ENCODE measurements at places on chromosomes 5 and 9.

DNA sequence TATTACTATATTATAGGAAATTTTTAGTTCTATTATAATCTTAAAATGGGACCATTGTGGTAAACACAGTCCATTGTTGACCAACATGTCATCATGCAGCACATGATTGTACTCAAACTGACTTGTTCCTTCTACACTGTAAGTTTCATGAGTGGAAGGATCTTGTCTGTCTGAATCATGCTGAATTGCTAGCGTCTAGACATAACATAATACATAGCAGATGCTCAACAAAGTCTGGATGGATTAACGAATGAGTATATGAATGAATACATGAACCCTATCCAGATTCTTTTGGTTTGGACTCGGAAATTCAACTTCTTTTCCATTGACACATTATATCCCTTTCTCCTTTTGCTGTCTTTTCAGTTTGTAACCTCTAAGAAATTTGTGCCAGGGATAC lies 429.2 kb upstream of the SGCD start:
- DNase-seq = peak; percentile 51

DNA sequence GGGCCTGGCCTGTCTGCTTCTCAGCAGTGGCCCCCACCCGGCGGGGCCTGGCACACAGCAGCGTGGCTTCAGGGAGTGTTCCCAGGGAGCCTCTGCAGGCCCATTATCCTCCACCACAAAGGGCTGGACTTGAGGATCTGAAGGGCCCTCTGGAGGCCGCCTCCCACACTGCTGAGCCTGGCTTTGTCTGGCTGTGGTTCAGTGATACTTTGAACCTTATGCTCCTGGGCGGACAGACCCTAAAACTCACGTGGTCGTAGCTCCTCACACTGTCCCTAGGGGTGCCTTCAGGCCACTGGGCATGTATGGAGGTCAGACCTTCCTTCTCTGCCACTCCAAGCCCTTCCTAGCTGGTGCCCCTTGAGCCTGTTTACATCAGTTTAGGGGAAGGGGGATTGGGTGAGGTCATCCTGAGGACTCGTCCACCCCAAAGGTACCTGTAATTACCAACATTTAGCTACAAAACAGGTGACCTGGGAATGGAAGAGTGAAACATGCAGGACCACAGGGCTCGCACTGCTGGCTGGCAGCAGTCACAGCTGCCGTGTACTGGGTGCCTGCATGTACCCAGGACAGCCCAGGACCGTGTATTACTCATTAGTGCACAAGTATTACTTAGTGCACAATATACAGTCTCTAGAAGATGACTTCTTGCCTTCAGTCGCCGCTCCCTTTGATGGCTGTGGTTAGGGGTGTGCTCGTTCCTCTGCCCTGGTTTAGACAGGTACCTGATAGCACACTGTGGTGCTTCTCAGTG lies 8.5 kb downstream of the GRHPR start:
- DNase-seq = peak; percentile 32

DNA sequence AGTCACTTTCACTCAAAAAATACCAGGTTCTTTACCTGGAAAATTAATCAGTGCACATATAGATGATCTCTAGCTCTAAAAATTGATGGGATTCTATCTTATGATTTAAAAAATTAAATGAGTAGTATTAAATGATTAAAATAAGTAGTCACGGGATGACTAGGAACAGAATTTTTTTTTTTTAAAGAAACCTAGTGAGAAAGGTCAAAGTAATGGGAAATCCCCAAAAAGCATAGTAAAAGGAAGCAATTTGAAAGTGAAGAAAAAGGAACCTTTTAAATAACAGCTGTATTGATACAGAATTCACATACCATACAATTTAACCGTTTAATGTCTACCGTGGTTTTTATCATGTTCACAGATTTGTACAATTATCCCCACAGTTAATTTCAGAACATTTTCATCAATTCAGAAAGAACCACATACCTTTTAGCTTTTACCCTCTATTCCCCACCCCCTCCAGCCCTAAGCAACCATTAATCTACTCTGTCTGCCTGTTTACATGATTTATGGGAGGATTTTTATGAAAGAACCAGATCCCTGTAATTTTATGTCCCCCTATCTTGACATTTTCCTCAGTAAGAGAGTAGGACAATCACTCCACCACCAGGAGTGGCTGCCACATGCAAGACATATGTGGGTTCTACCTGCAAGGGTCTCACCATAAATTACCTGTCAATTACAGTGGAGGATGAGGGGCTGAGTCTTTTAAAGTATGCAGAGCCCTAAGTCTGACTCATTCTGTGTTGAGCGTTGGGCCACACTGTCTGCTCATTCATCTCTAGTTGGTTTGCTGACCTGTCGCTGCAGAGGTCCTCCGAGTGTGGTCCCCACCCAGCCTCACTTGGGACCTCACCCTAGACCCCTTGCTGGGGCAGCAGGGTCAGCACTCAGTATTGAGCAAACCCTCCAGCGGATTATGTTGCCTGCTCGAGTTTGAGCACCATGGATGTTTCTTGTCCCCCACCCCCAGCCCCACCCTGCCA lies 16.0 kb downstream of the ANKRD33B start:
- no peak for DNase-seq

DNA sequence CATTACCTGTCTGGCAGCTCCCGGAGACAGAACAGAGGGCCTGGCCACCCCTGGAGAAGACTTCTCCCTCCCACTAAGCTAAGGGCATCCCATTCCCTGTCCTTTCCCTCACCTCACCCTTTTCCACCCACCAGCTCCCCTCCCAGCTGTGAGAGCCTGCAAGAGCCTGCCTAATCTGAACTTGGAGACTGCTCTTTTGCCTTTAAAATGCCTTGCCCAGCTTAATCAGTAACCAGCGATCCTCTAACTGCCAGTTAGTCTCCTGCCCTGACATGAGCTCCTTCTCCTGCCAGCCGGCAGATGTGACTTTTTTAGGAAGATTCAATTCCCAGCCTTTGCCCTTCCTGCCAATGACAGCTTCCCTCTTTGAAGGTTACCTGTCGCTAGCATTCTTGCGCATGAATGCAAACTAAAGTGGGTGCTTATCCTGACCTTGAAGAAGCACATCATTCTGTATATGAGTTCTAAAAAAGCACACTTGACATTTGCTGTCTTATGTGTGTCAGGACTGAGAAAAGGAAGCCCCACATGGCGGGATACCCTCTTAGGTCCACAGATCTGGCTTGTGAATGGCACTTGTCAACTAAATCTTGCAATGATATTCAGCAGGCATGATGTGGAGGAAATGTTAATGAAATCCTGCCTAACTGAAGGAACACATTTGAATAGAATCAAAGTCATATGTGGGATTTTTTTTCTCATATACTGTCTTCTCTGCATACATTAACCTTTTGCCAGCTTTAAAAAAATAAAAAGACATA lies 411.2 kb upstream of the SLC30A5 start:
- no peak for DNase-seq

GRCh38 chr9:12652973-12653372 lies 40.2 kb upstream of the TYRP1 start:
- no peak for DNase-seq

GRCh38 chr5:61702784-61703183 lies 370.7 kb downstream of the ZSWIM6 start:
- DNase-seq = no peak

DNA sequence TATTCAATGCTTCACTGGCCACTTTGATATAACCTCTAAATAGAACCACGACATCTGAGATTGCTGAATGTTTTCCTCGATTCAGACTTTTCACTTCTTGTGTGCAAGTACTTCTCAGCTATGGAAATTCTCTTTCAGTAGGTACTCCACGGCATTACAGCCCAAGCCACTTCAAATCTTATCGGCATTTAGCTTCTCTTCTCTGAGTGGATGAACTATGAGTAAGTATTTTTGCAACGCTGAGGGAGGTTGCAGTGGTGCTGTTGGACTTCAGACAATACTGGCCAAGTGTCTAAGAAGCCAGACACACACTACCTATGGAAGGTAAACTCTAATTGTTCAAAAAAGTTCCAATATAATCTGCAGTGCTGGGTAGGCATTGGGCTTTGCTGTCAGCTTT lies 60.1 kb downstream of the FBN2 start:
- no peak for DNase-seq

GRCh38 chr5:14109771-14110170 lies 33.4 kb upstream of the TRIO start:
- DNase-seq = peak; percentile 17

- DNase-seq = no peak
These were observed 47.5 kb upstream of the CLK4 start for GRCh38 chr5:178674334-178674733.

GRCh38 chr9:136337416-136338395 lies 10.4 kb downstream of the GPSM1 start:
- DNase-seq = no peak

DNA sequence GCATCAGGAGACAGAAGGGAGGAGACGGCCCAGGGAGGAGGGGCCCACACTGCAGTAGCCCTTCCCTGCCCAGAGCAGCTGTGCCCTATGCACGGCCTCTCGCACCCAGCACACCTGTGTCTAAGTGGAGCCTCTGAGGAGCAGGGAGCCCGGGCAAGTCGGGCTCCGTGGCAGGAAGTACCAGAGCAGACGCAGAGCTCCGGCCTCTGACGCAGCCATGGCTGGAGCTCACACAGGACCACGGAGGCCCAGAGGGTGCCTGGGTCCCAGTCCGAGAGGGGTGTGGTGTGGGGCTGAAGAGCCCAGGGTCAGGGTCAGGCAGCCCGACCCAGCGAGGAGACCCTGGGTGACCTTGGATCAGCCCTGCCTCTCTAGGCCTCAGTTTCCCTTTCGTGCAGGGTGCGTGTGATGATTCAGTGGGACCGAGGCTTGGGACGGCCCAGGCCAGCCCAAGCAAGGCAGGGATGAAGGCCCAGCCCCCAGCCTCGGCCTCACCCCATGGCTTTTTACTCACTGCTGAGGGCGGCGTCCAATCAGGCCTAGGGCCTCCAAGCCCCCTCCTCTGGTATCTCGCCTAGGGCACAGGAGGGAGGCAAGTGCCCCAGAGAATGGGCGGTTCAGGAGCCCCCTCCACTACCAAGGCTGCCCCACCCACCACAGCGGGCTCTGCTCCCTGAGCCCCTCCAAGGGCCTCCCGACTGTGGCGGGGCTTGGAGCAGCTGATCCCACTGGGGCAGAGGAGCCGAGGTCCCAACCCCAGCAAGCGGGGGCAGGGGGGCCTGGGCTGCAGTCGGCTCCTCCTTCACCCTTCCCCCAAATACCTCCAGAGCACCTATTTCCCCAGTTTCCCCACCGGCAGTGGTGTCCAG lies 4.3 kb upstream of the AGPAT2 start:
- no peak for DNase-seq

- DNase-seq = no peak
These were observed 56.5 kb downstream of the SLC22A5 start for GRCh38 chr5:132425975-132426524.

- DNase-seq = peak; percentile 23
These were observed 212.6 kb upstream of the MSX2 start for GRCh38 chr5:174511714-174512253.

DNA sequence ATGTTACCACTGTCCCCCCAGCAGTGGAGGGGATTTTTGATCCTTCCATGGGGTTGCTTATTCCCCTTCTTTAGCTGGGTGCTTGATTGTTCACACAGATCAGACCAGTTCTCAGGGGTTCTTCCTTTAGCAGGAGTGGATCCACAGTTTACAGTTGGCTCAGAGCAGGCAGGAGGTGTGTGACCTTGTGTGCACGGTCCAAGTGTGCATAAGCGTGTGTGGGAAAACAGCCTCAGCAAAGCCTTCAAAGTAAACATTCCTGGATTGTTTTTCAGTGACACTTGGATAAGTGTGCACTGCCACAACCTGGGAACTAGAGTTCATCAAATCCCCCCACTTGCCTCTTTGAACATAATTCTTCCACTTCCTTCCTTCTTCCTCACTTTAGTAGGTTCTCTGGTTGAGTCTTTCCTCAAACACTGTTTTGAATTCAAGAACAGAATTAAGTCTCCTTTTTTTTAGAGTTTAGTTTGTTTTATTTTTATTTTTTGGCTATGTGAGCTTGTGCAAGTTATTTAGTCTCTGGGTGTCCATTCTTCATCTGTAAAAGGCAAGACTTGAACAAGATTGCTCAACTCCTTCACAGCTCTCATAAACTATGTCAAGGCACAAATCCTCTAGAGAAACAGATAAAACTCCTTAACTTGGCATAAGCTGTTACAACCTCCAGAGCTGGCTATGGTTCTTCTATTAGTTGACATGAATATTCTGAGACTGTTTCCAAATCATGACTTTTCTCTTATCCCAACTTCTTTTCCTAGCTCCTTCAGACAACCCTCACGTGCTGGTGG lies 78.0 kb downstream of the OSMR start:
- peak; percentile 59 for DNase-seq

DNA sequence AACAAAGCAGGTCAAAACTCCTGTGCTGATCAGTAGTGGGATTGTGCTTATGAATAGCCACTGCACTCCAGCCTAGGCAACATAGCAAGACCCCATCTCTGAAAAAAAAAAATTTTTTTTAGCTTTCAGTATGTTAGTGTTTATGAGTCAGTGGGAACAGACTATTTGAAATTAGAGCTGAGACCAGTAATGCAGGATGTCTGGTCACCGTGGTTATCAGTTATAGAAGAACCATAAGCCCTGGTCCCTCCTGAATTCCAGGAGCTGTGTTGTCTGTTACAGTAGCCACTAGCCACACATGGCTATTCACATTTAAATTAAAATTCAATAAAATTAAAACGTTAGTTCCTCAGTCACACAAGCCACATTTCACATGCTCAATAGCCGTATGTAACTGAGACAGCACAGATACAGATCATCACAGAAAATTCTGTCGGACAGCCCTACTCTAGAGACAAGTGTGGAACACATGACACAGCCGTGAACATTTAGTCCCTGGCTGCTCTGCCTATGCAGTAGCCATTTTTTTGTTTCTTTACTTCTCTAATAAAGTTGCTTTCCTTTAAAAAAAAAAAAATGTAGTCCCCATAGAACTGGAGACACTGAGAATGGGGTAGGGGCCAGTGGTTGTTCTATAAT lies 96.1 kb upstream of the SAP30L start:
- DNase-seq = no peak

- DNase-seq = peak; percentile 48
These were observed 19.5 kb downstream of the MYMK start for GRCh38 chr9:133505186-133505830.
